Urothelium cell line (cell line): ENCODE measurements at places on chromosomes 6 and 20.

GRCh38 chr6:47375426-47375825 is 65.7 kb upstream of the TNFRSF21 start:
- DNase-seq = no peak

GRCh38 chr6:108866798-108867197 is 18.6 kb downstream of the ARMC2 start:
- DNase-seq = no peak

GRCh38 chr6:111766201-111766857 is 106.9 kb downstream of the FYN start:
- no peak for DNase-seq

GRCh38 chr20:2557873-2558580 is 21.7 kb downstream of the TMC2 start:
- no peak for DNase-seq

DNA sequence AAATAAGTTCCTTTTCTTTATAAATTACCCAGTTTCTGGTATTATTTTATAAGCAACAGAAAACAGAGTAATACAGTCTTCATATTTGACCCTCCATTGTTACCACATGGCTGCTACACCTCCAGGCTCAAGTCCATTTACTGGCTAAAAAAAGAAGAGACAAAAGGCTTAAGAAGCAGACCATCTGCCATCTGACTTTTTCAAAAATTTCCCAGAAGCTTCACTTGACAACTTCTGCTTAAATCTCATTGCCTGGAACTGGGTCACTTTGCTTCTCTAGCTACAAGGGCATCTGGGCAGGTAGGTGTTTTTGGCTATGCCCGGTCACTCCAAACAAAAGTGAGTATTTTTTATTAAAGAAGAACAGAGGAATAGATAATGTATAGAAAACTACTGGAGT is 118.0 kb downstream of the GRM1 start:
- DNase-seq = no peak

- no peak for DNase-seq
Observed at GRCh38 chr20:32114305-32114960, 4.9 kb downstream of the TM9SF4 start.

GRCh38 chr6:55040102-55040848 is 134.0 kb upstream of the HCRTR2 start:
- DNase-seq = no peak

DNA sequence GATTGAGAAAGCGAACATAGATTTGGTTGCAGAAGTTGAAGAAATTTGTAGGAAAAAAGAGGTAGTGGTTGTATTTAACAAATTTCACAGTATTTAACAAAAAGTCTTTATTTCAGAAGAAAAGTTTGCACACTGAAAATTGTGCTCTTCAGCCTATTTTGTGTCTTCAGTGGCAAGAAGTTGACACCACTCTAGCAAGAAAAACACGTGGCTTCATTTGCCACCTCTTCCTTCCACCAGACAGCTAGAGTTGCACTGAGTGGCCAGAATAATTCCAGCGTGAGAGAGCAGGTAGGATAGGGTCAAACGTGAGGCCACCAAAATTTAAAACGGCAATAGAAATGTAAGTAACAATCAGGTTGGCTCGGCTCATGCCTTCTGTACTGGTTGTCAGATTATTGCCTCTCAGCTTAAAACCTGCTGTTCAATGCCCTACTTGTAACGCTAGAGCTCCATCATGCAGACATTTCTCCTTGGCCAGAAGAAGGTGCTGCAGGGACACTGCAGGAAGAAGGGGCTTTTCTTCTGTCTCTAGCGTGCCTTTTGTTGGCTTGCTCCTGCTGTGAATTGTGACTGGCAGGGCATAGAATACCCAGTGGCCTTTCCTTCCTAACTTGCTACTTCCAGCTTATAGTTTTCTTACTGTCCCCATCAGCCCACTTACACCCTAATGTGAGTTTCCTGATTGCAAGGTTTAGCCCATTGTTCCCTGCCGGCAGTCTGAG is 12.1 kb downstream of the TRAPPC3L start:
- DNase-seq = no peak

- DNase-seq = no peak
Observed at GRCh38 chr20:40942006-40942405, 86.6 kb upstream of the TOP1 start.

DNA sequence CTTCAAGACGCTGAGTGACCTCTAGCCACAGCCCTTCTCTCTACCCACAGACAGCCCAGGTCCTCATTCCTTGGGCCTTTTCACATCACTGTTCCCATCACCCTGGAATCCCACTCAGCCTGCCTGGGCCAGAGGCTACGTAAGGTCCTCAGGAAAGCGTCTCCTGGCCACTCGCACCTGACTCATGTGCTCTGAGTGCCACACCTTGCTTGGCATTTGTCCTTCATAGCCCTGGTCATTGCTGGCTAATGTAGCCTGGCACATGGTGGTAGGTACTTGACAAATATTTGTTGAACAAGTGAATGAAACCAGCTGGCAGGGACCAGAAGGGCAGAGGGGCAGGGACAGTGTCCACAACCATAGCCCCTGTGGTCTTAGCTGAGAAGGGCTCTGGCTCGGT is 50.6 kb upstream of the FANCE start:
- DNase-seq = no peak

GRCh38 chr6:139655783-139656705 is 281.6 kb upstream of the CITED2 start:
- no peak for DNase-seq

DNA sequence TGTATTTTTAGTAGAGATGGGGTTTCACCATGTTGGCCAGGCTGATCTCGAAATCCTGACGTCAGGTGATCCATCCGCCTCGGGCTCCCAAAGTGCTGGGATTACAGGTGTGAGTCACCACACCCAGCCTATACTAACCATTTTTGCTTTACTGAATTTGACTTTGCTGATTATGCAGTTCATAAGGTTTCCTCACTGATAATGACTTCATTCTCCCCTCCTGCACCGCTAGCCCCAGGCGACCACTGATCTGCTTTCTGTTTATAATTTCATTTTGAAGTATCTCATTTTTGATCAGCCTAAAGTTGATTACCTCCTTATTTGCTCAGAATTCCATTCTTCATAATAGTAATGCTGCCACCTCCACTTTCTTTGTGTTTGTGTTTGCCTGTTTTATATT is 48.7 kb upstream of the FAM83D start:
- DNase-seq = no peak

- DNase-seq = peak; percentile 92
Observed at GRCh38 chr6:3808759-3809514, 40.2 kb upstream of the FAM50B start.

DNA sequence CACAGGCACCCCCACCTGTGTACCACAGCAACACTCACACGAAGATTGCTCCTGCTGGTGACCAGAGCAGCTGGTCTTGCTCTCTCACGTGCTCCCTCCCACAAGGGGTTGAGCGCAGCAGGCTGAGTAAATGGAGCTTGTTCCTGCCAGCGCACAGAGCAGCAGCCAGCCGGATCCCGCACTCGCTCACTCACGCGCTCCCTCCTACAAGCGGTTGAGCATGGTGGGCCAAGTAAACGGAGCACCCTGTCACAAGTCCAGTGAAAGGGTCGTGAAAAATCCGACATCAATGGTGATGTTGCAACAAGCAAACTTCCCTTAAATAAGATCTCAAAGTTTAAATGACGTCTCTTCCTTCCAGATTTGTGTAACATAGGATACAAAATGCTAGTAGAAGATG is 313.7 kb downstream of the FOXC1 start:
- no peak for DNase-seq

DNA sequence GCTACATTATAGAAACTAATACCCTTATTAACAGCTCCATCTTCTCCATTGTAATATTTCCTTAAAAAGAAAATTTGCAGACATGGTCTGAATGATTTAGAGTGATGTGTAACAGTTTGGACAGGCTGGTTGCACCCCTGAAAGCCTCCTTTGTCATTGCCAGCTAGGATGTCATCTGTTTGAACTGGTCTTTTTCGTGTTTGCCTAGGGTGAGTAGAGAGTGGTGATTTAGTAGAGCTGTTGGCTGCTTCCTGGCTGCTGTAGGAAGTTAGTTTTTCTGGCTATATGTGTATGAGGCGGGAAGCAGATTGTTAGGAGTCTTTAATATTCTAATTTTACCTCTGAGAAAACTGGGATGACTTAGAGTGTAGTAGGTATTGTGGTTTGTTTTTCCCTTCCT is 101.1 kb downstream of the ZFAND3 start:
- DNase-seq = no peak

DNA sequence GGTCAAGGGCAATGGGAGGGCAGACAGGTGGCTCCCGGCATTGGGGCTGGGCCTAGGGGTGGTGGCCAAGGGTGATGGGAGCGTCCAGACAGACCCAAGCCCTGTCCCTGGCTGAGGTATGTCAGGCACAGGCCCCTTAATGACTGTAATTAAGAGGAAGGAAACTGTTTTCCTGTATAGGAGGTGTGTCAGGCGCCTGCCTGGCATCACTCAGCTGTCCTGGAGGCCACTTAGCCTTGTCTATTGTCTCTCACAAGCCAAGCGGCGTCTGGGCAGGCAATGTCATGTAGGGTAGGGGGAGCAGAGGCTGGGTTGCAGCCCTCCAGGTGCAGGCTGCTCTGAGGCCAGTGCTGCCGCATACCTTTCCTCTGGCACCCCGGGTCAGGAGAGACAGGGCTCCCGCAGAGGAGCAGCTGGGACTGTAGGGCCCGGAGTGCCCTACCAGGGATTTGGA is 3.9 kb upstream of the FAM83C start:
- no peak for DNase-seq

DNA sequence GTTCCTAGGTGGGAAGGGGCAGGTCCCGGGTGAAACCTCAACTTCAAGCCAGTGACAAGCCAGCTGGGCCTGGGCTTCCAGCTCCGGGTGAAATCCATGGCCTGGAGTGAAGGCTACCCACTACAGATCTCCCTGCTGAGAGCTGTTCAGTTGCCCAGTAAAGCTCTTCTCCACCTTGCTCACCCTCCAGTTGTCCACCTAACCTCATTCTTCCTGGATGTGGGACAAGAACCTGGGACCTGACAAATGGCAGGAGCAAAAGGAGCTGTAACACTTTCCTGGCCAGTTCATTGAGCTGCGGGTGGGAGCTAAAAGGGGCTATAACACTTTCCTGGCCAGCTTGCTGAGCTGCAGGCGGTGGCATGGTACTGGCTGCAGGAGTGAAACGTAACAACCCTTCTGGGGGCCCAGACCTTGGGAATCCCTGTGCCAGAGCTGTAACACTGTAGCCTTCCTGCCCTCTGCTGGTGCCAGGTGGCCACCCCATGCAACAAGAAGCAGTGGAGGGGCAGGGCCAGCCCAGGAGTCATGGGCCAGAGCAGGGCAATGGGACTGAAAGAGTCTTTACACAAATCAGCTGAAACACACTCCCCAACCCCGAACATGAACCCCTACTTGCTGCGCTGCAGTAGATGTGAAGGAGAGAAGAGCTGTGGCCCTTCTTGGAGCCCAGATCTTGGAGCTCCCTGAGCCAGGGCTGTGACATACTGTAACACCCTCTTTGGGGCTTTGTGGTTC is 3.6 kb upstream of the HINT3 start:
- DNase-seq = peak; percentile 37

- no peak for DNase-seq
Observed at GRCh38 chr6:45722876-45723275, 292.8 kb downstream of the CLIC5 start.

GRCh38 chr6:122322824-122323223 is 76.6 kb upstream of the HSF2 start:
- DNase-seq = no peak

- no peak for DNase-seq
Observed at GRCh38 chr6:89033461-89033860, 47.1 kb upstream of the PNRC1 start.

DNA sequence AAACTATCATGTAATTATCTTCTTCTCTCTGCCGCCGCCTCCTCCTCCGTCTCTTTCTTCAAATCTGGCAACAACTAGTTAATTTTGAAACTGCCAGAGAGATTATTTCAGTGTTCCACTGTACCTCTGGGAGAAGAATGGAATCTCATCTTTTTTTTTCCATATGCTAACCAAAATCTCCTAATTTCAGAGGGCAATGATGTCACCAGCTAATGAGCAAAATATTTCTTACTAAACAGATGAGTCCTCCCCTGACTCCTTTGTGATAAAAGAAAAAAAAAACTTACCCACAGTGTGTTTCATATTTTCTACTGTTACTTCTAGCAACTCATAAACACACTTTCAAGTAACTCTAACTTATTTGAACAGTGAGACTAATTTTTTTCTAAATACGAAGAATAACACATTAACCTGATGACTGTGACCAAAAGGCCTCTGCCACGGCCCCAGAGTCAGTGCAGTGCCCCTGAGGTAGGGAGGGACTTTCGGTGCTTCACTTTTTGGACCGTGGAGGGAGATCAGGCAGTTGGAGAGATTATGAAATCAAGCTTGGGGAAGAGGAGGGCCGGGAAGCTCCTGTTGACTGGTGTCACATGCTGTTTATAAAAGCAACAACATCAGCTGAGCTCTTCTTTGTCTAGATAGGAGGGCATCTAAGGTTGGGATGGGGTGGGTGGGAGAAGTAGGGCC is 159.6 kb downstream of the SASH1 start:
- DNase-seq = no peak

DNA sequence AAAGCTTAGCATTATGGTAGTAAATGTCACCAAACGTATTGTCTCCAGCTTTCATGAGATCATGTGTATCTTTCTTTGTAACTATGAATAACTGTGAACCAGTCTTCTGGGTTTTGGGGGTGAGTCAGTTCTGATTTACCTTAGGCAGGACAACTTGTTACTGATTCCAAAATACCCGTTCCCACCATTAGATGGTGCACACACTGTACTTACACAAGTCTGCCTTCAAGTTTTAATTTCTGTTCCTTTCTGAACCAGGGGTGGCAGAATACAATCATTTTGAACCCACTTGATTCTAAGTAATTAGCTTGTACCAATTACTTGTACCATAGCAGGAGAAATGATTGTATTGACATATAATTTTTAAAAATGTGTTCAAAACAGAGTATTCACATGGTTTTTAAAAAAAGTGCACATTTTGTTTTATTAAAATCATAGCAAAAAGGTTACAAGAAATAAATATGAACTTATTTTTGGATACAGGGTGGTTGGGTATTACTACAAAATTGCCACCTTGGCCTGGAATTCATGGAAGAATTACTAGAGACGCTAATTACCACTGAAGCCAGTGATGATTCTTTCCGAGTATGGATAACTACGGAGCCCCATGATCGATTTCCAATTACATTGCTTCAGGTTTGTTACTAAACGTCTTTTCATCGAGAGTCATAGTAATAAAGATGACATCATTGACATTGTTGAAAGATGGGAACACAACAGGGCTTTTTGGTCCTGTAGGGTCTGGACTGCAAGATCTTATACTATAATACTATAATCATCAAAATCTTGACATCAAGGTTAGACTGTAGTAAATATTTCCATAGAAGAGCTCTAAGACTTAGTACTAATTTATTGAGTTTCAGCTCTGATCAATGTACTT is 75.2 kb upstream of the GLP1R start:
- peak; percentile 68 for DNase-seq
